Activated CD4-positive, alpha-beta T cell treated with anti-CD3 and anti-CD28 coated beads for 24 hours (primary cell): ENCODE measurements at places on chromosomes 1 and 21.

GRCh38 chr1:219988387-219988786, 57.9 kb downstream of the EPRS1 start:
- DNase-seq = no peak

GRCh38 chr1:66273656-66274055, 260.3 kb upstream of the SGIP1 start:
- DNase-seq = no peak

GRCh38 chr1:170067253-170067819, 7.2 kb downstream of the KIFAP3 start:
- no peak for DNase-seq

DNA sequence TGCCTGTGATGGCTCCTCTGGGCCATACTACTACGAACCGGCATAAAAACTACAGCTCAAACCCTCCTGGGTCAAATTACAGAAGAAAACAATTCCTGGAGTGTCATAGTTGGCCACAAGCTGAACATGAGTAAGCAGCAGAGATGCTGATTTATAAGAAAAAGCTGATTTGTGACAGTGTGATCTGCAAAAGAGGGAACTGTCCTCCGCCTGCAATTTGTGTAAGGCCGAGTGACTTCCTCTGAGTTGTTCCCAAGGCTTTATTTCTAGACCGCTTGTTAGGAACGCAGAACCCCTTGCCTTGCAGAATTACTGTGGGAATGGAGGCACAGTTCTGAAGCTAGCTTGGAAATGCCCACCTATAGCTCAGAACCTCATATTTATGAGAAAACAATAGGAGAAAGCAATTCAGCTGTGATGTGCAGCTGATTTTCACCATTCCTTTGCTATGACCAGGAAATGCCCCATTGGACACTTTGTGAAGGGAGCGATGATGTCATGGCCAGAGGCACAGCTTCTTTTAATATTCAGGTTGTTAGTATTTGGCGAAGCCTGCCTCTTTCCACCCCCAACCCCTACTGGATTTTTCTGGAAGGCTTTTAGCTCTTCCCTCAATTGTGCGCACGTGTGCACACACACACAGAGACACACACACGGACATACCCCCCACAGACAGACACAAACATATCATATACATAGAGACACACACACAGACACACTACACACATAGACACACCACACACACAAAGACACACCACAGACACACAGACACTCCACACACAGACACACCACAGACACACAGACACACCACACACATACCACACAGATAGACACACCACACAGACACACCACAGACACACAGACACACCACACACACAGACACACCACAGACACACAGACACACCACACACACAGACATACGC, 47.6 kb downstream of the IER5 start:
- DNase-seq = no peak

- no peak for DNase-seq
Measured at GRCh38 chr1:170145770-170146676, at the start of gene NTMT2. NTMT2 (plus strand) TSS chr1:170145959; CDS start chr1:170146108, 149 bp downstream.
